ENCODE measurements at places on chromosomes 11 and 22. TPM values are rescaled to one million over a fixed set of nuclear protein-coding genes. Genes with fewer than 3 reads are reported as not detected.

- no peak overlapping the region for H3K4me3 ChIP-seq
- peaks cover 2% of the 10 kb centered on the region for H3K36me3 ChIP-seq
- no peaks in the 10 kb centered on the region for H3K27me3 ChIP-seq
- H3K4me1 ChIP-seq: peaks cover 71% of the 10 kb centered on the region
Measured at GRCh38 chr22:38177926-38178604, 3.6 kb downstream of the PLA2G6 start.

DNA sequence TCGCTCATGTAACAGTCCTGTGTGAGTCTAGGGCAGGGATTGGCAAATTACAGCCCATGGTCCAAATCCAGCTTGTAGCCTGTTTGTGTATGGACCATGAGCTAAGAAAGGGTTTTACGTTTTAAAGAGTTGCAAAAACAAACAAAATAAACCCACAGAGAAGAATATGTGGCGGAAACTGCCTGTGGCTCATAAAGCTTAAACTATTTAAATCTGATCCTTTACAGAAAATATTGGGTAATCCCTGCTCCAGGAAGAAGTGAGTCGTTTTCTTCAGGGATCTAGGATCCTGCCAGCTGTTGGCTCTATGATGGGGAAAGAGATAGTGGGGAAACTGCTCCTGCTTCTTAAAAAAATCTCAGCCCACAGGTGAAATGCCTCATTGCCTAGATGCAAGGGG lies 3.4 kb upstream of the OR6Q1 start:
- DNase-seq: no peak
- H3K36me3 ChIP-seq: no peaks in the 10 kb centered on the region
- no peaks in the 10 kb centered on the region for H3K27me3 ChIP-seq
- no peaks in the 10 kb centered on the region for H3K4me1 ChIP-seq
- no peak overlapping the region for H3K4me3 ChIP-seq

DNA sequence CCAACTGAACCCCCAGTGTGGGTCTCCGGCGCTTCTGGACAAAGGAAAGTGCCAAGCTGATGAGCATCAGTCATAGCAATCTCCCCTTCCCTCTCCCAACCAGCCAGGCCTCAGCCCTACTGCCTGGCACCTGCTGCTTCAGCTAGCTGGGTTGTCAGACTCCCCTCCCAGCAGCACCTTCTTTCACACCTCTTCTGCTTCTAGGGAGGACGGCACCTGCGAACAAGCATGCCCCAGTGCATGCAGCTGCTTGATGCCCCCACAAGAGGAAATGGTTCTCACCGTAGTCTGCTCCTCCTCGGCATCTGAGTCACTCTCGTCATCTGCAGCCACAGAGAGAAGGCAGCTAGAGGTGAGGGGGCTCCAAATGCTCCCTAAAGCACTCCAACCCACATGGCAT lies 25.4 kb downstream of the THOC5 start:
- no peak overlapping the region for H3K27ac ChIP-seq
- DNase-seq: no peak
- no peaks in the 10 kb centered on the region for H3K27me3 ChIP-seq

- H3K27ac ChIP-seq: no peak overlapping the region
- peaks cover 2% of the 10 kb centered on the region for H3K36me3 ChIP-seq
- peaks cover 18% of the 10 kb centered on the region for H3K4me1 ChIP-seq
- DNase-seq: no peak
- peak overlapping the region; percentile 56 for H3K4me3 ChIP-seq
Measured at GRCh38 chr11:134069426-134070341, 812 bp downstream of the JAM3 start.

GRCh38 chr22:27839057-27839660 lies 37.6 kb upstream of the MN1 start:
- no peaks in the 10 kb centered on the region for H3K4me1 ChIP-seq
- peaks cover 4% of the 10 kb centered on the region for H3K36me3 ChIP-seq
- no peak for DNase-seq
- no peak overlapping the region for H3K27ac ChIP-seq
- no peak overlapping the region for H3K4me3 ChIP-seq

GRCh38 chr22:28398981-28399380 lies 280.7 kb downstream of the TTC28 start:
- H3K27me3 ChIP-seq: peaks cover 7% of the 10 kb centered on the region
- no peak for DNase-seq
- H3K36me3 ChIP-seq: peaks cover 2% of the 10 kb centered on the region
- no peak overlapping the region for H3K27ac ChIP-seq
- H3K4me1 ChIP-seq: peaks cover 58% of the 10 kb centered on the region
- H3K4me3 ChIP-seq: no peak overlapping the region

- H3K4me1 ChIP-seq: peaks cover 23% of the 10 kb centered on the region
- H3K36me3 ChIP-seq: no peaks in the 10 kb centered on the region
- DNase-seq: no peak
- H3K4me3 ChIP-seq: no peak overlapping the region
- H3K27me3 ChIP-seq: peaks cover 19% of the 10 kb centered on the region
Measured at GRCh38 chr22:16914006-16914405, 88.8 kb upstream of the XKR3 start.

DNA sequence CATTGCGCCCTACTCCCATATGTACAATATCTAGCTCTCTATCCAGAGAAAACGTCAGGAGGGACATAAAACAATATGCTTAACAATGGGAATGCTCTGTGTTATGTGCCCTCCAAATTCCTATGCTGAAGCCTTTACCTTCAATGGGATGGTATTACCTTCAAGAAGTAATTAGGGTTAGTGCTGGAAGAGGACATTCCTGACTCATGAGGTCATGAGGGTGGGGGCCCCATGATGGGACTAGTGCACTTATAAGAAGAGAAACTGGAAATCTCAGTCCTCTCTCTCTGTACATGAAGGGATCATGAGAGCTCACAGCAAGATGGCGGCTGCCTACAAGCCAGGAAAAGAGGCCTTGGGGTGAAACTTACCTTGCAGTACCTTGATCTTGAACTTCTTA lies 20.3 kb downstream of the MMP20 start:
- no peak overlapping the region for H3K27ac ChIP-seq
- no peak for DNase-seq
- H3K4me3 ChIP-seq: no peak overlapping the region

DNA sequence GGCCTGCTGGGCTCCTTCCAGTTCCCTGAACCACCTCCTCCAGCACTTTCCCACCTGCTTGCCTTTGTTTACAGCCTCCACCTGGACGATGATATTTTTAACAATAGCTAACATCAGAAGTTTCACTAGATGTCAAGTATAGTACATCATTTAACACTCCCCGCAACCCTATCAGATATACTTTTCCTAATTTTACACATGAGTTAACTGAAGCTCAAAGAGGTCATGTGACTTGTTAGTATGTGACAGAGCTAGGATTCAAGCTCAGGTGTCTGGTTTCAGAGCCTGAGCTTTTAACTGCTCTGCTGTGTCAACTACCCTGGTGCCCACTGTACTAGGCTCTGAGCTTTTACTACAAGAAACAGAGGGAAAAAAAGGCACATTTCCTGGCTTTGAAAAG lies 14.3 kb upstream of the HPX start:
- H3K27me3 ChIP-seq: no peaks in the 10 kb centered on the region
- H3K27ac ChIP-seq: no peak overlapping the region
- no peak for DNase-seq
- no peak overlapping the region for H3K4me3 ChIP-seq

GRCh38 chr11:30985536-30985935 lies 384.0 kb downstream of the DCDC1 start:
- peaks cover 2% of the 10 kb centered on the region for H3K4me1 ChIP-seq
- no peak for DNase-seq
- no peak overlapping the region for H3K4me3 ChIP-seq
- no peaks in the 10 kb centered on the region for H3K27me3 ChIP-seq
- H3K36me3 ChIP-seq: no peaks in the 10 kb centered on the region
- no peak overlapping the region for H3K27ac ChIP-seq

GRCh38 chr11:48091426-48092102 lies 111.2 kb downstream of the PTPRJ start:
- peak overlapping the region; percentile 50 for H3K27ac ChIP-seq
- DNase-seq: no peak
- H3K27me3 ChIP-seq: no peaks in the 10 kb centered on the region
- H3K36me3 ChIP-seq: peaks cover 12% of the 10 kb centered on the region

- peaks cover 99% of the 10 kb centered on the region for H3K4me1 ChIP-seq
- peak overlapping the region; percentile 77 for H3K4me3 ChIP-seq
- no peaks in the 10 kb centered on the region for H3K27me3 ChIP-seq
- peak; percentile 83 for DNase-seq
- H3K27ac ChIP-seq: peak overlapping the region; percentile 99
Measured at GRCh38 chr22:36332623-36333332, 55.0 kb downstream of the MYH9 start.

The SCN4B gene
- 0.54 TPM for total RNA-seq

The MICAL3 gene
- 41.7 TPM for total RNA-seq

The CARNS1 gene
- 1.3 TPM for total RNA-seq

The KRTAP5-7 gene
- total RNA-seq: not detected

The PAX6 gene
- not detected for total RNA-seq

The LRRC74B gene
- total RNA-seq: not detected
